Heart right ventricle (tissue), 16 donors: ENCODE measurements at places on chromosomes 5 and 9. TPM values are rescaled to one million over a fixed set of nuclear protein-coding genes. Genes with fewer than 3 reads are reported as not detected.

DNA sequence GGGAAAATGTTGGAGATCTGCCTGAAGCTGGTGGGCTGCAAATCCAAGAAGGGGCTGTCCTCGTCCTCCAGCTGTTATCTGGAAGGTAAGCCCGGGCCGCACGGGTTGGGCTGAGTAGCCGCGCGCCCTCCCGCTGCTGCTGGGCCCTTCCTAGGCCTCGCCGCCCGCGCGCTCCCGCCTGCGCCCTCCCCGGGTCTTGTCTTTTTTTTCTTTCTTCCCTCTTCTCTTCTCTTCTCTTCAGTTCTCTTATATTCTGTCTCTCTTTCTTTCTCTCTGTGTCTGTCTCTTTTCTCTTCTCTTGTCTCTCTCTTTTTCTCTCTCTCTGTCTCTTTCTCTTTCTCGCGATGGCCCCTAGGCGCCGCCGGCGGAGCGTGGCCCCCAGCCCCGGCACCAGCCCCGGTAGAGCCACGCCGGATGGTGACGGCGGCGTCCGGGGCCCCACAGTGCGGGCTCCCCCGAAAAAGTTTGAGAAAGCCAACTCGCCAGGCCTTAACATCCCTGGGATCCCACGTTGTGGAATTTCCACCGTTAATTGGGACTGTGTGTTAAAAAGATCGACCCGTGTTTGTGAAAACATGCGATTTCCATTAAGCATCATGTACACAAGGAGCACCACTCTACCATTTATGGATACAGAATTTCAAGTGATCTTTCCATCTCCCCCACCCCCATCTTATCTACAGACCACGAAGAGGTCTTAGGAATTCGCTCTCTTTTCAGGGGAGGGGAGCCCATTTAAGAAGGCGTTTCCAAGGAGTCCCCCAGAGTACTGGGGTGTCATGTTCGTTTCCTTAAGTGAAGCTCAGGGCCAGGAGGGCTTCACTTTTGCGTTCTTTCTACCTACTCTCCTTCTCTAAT is 616 bp downstream of the ABL1 start:
- no peaks in the 10 kb centered on the region for H3K36me3 ChIP-seq
- DNase-seq = peak; percentile 47
- H3K4me1 ChIP-seq = peaks cover 70% of the 10 kb centered on the region
- H3K27ac ChIP-seq = peak overlapping the region; percentile 94
- H3K4me3 ChIP-seq = peak overlapping the region; percentile 74

- no peak overlapping the region for H3K27ac ChIP-seq
- DNase-seq = peak; percentile 66
- H3K27me3 ChIP-seq = peaks cover 21% of the 10 kb centered on the region
- H3K4me3 ChIP-seq = no peak overlapping the region
- H3K36me3 ChIP-seq = no peaks in the 10 kb centered on the region
Measured at GRCh38 chr5:38193015-38193581, 65.3 kb upstream of the EGFLAM start.

DNA sequence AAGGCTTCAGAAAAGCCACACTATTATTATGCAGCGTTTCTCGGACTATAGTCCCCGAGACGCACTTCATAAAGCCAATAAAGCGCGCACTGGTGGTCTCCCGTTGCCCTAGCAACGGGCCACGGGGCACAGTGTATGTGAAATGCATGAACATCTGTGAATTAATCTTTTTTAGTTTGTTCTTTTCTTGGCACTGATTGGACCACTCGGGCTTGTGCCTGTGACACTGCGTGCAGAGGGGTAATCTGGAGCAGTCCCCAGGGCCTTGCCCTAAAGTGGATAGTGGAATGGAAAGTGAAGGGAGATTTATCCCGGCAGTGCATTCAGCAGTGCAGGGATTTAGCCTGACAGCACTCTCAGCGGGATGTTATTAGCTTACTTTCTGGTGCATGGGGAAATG is 92.1 kb downstream of the TLE4 start:
- H3K27ac ChIP-seq = no peak overlapping the region
- no peaks in the 10 kb centered on the region for H3K27me3 ChIP-seq

The PCDHB9 gene
- 0.98 TPM for total RNA-seq

DNA sequence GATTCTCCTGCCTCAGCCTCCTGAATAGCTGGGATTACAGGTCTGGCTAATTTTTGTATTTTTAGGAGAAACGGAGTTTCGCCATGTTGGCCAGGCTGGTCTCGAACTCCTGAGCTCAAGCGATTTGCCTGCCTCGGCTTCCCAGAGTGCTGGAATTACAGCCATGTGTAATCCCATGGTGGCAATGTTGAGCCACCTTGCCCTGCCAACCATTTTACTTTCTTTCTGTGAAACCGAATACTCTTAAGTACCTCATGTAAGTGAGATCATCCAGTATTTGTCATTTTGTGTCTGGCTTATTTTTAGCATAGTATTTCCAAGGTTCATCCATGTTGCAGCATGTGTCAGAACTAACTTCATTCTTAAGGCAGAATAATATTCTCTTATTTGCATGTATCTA is 8.2 kb downstream of the PRRC2B start:
- DNase-seq = no peak
- H3K27me3 ChIP-seq = no peaks in the 10 kb centered on the region
- H3K4me3 ChIP-seq = no peak overlapping the region

The BTNL3 gene
- not detected for total RNA-seq

The NAIP gene
- total RNA-seq = 6.5 TPM

The FOXD4L3 gene
- total RNA-seq = not detected

DNA sequence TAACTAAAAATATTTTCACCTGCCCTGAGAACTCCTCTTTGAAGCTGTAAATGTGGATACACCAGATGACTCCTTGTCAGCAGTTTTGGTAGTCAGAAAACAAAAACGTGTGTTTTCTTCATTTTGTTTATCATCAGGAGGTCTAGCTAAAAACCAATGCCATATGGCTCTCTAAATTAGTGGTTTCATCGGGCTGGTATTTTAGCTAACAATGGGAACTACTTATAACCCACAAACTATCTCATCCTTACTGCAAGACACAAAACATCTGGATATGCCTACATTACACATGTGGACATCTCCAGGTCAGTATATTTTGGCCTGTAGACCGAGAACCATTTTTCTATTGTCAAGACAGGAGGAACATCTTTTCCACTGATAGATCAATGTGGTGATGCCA is 56.2 kb downstream of the GAS1 start:
- H3K4me3 ChIP-seq = no peak overlapping the region
- no peaks in the 10 kb centered on the region for H3K27me3 ChIP-seq
- H3K4me1 ChIP-seq = no peaks in the 10 kb centered on the region
- no peak for DNase-seq

The SLC35D2 gene
- total RNA-seq = 12.4 TPM

DNA sequence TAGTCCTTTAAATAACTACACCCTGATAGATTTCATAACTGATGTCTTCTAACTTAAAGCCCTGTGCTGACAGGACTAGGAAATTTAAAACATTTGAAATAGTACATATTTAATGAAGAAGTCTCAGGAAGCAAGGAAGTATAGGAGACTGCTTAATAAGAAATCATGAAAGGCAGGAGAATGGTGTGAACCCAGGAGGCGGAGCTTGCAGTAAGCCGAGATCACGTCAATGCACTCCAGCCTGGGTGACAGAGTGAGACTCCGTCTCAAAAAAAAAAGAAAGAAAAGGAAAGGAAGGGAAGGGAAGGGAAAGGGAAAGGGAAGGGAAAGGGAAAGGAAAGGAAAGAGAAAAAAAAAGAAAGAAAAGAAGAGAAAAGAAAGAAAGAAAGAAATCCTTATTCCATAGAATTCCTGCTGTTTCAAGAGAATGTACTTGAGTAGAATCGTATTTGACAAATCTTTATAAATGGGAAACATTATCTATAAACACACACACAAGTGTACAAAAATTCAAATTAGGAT is 74.1 kb downstream of the BNC2 start:
- no peaks in the 10 kb centered on the region for H3K27me3 ChIP-seq
- no peak overlapping the region for H3K4me3 ChIP-seq
- no peak overlapping the region for H3K27ac ChIP-seq
- no peak for DNase-seq
- H3K36me3 ChIP-seq = no peaks in the 10 kb centered on the region

- no peak for DNase-seq
- no peaks in the 10 kb centered on the region for H3K4me1 ChIP-seq
- no peaks in the 10 kb centered on the region for H3K27me3 ChIP-seq
- H3K27ac ChIP-seq = no peak overlapping the region
- H3K36me3 ChIP-seq = no peaks in the 10 kb centered on the region
- H3K4me3 ChIP-seq = no peak overlapping the region
Measured at GRCh38 chr5:124477577-124477976, 268.9 kb downstream of the ZNF608 start.

GRCh38 chr5:142506046-142506445 is 179.8 kb downstream of the FGF1 start:
- peaks cover 30% of the 10 kb centered on the region for H3K4me1 ChIP-seq
- no peaks in the 10 kb centered on the region for H3K36me3 ChIP-seq
- no peak overlapping the region for H3K4me3 ChIP-seq
- H3K27me3 ChIP-seq = no peaks in the 10 kb centered on the region
- no peak overlapping the region for H3K27ac ChIP-seq

- peak; percentile 4 for DNase-seq
- H3K4me1 ChIP-seq = peaks cover under 1% of the 10 kb centered on the region
- no peak overlapping the region for H3K4me3 ChIP-seq
- peaks cover 10% of the 10 kb centered on the region for H3K27me3 ChIP-seq
- no peak overlapping the region for H3K27ac ChIP-seq
- H3K36me3 ChIP-seq = no peaks in the 10 kb centered on the region
Measured at GRCh38 chr5:1161108-1161832, 40.1 kb upstream of the SLC6A19 start.

DNA sequence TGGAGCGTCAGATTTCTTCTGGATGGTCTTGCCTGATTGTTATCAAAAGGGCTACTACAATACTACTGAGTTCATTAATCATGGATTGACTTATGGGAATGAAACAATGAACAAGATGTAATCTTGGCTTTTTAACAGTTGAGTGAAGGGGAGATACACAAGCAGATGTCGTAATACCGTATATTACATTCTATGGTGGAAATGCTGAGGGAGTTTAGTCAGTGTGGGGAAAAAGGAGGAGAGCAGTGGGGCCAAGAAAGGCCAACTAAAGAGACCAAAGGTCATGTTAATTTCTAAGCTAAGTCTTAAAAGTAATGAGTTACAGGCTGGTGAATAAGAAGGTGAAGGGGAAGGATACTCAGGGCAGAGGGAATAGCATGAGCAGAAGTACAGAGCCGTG is 29.0 kb upstream of the PSAT1 start:
- H3K4me1 ChIP-seq = no peaks in the 10 kb centered on the region
- peaks cover 74% of the 10 kb centered on the region for H3K36me3 ChIP-seq
- H3K27me3 ChIP-seq = no peaks in the 10 kb centered on the region
- DNase-seq = no peak
